ENCODE measurements at places on chromosomes 3 and 15. TPM values are rescaled to one million over a fixed set of nuclear protein-coding genes. Genes with fewer than 3 reads are reported as not detected.

The RBMS3 gene
- 48.1 TPM for total RNA-seq

The TXNRD3 gene
- 17.0 TPM for total RNA-seq

The TF gene
- 30.2 TPM for total RNA-seq

The HACD3 gene
- total RNA-seq, result 77.9 TPM

DNA sequence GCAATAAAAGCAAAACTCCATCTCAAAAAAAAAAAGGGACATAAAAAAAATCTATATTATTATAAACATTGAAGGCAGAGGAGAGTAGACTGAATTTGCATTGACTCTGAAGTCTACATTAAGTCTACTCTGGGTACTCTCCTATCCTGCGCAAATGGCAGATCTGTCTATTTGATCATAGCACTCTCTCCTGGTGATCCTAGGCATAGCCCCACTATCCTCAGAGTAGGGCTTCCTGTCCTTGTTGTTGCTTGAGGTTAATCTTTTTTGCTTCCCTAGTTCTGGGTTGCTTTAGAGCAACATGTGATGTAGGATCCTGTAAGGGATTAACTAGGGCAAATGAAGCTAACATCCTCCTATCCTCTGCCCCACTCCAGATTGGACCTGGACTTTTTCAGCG lies 82.1 kb upstream of the LRRFIP2 start:
- H3K36me3 ChIP-seq, result peaks cover 8% of the 10 kb centered on the region
- no peaks in the 10 kb centered on the region for H3K27me3 ChIP-seq
- H3K27ac ChIP-seq, result no peak overlapping the region
- no peaks in the 10 kb centered on the region for H3K4me1 ChIP-seq

- no peak overlapping the region for H3K27ac ChIP-seq
- H3K36me3 ChIP-seq, result no peaks in the 10 kb centered on the region
Observed at GRCh38 chr15:93253681-93254080, 164.7 kb upstream of the RGMA start.

DNA sequence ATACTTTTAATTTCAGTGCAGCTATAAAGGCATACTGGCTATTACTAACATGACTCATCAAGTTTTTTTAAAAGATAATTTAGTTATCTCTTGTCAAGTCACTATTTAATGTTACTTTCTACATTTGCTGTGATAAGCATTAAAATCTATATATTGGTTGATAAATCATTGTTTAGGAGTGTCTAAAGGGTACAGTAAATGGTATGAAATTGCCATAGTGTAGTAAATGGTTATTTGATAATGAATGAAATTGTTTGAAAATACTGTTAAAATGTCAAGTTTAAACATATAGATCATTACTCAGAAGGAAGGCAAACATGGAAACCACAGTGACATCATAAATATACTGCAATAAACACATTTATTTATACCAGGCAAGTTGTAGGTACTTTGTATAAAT lies 13.2 kb upstream of the BNIP2 start:
- no peak overlapping the region for H3K27ac ChIP-seq
- DNase-seq, result no peak
- H3K27me3 ChIP-seq, result no peaks in the 10 kb centered on the region
- H3K4me1 ChIP-seq, result no peaks in the 10 kb centered on the region
- H3K36me3 ChIP-seq, result no peaks in the 10 kb centered on the region

- H3K36me3 ChIP-seq, result peaks cover 25% of the 10 kb centered on the region
- no peak overlapping the region for H3K27ac ChIP-seq
- H3K4me3 ChIP-seq, result no peak overlapping the region
- no peak for DNase-seq
- no peaks in the 10 kb centered on the region for H3K27me3 ChIP-seq
- H3K4me1 ChIP-seq, result no peaks in the 10 kb centered on the region
Observed at GRCh38 chr3:53740956-53741355, 105.3 kb downstream of the CHDH start.

GRCh38 chr3:104412608-104413580 lies 953.8 kb upstream of the ALCAM start:
- no peaks in the 10 kb centered on the region for H3K36me3 ChIP-seq
- no peak overlapping the region for H3K27ac ChIP-seq
- DNase-seq, result no peak
- H3K27me3 ChIP-seq, result no peaks in the 10 kb centered on the region
- H3K4me3 ChIP-seq, result no peak overlapping the region

The SLC6A6 gene
- 63.0 TPM for total RNA-seq

The TTLL13 gene
- 1.4 TPM for total RNA-seq

DNA sequence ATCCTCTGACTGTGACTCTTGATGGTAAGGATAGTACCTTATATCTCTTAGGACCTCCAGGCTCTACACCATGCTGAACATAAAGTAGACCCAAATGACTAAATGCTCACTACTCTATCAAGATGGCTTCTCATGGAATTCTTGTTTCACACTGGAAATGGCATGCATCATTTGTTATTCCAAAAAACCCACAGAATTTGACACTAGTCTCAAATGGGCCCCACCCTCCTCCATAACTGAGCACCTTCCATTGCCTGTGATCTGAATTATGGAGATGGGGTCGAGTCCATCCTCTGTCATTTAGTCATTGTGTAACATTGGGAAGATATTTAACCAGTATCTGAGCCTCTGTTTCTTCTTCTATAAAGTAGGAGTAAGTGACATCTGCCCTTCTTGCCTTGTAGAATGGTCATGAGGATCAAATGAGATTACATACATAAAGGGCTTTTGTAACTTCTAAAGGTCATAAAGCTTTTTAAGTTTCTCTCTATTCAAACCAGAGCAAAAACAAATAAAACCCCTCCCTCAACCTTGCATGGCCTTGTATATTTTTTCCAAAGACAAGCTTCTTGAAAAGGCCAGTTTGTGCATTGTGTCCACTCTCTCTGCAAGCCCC lies 57.0 kb upstream of the PTX3 start:
- no peaks in the 10 kb centered on the region for H3K4me1 ChIP-seq
- H3K27me3 ChIP-seq, result no peaks in the 10 kb centered on the region
- DNase-seq, result no peak

The LRRK1 gene
- total RNA-seq, result 22.9 TPM

The GOLGA6B gene
- not detected for total RNA-seq

- H3K4me3 ChIP-seq, result no peak overlapping the region
- no peak overlapping the region for H3K27ac ChIP-seq
- no peaks in the 10 kb centered on the region for H3K36me3 ChIP-seq
- no peaks in the 10 kb centered on the region for H3K4me1 ChIP-seq
- no peaks in the 10 kb centered on the region for H3K27me3 ChIP-seq
Observed at GRCh38 chr15:47959617-47960413, 161.0 kb upstream of the SLC24A5 start.

- H3K4me3 ChIP-seq, result no peak overlapping the region
- no peak for DNase-seq
- H3K4me1 ChIP-seq, result no peaks in the 10 kb centered on the region
- no peak overlapping the region for H3K27ac ChIP-seq
- no peaks in the 10 kb centered on the region for H3K27me3 ChIP-seq
Observed at GRCh38 chr3:3447641-3448040, 268.1 kb upstream of the CRBN start.

GRCh38 chr3:12372741-12373280 lies 83.9 kb downstream of the PPARG start:
- no peaks in the 10 kb centered on the region for H3K36me3 ChIP-seq
- H3K4me1 ChIP-seq, result no peaks in the 10 kb centered on the region
- H3K27me3 ChIP-seq, result no peaks in the 10 kb centered on the region
- DNase-seq, result no peak
- H3K27ac ChIP-seq, result no peak overlapping the region

DNA sequence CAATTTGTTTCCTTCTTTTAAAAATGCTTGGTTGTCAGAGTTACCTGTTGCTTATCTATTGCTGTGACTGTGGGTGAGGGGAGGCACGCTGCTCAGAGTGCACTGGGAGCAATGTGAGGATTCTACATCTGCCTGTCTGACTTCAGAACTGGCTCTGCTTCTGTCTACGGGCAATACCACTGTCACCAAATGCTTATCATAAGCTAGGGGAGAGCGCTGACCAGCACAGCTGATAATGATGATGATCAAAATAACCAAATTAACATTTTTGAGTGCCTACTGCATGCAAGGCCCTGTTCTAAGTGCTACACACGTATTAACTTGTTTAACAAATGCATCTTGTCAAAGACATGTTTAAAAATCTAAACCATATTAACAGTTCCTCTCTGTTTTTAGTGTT lies 79.2 kb upstream of the TPRG1 start:
- H3K27ac ChIP-seq, result no peak overlapping the region
- no peaks in the 10 kb centered on the region for H3K27me3 ChIP-seq
- no peaks in the 10 kb centered on the region for H3K36me3 ChIP-seq
- no peaks in the 10 kb centered on the region for H3K4me1 ChIP-seq
- H3K4me3 ChIP-seq, result no peak overlapping the region

The SCN11A gene
- total RNA-seq, result 0.12 TPM

DNA sequence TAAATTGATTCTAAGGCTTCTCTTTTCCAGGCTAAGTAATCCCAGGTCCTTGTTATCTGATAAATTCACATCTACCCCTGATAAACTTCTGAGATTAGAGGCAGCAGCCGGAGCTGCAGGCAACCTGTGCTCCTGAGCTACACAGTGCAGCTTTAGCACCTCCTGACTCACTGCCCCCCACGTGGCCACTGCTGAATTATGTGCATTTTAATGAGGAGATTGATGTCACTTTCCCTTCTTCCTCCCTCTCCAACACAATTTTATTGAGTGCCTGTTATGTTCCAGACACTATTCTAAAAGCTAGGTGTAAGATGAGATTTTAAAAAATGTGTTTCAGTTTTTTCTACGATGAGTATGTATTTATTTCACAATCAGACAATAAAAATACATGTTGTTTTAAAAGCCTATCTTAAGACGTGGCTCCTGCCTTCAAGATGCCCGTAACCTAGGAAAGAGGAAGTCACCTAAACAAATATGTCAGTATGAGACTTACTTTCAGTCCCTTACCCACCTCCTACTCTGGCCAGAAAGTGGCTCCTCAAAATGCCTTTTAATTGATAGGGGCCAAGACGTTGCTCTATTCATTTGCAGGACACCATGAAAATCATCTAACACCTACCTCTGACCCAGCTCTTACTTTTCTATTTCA lies 161.5 kb upstream of the PFN2 start:
- peaks cover 8% of the 10 kb centered on the region for H3K4me1 ChIP-seq
- no peak overlapping the region for H3K4me3 ChIP-seq
- DNase-seq, result no peak
- H3K36me3 ChIP-seq, result no peaks in the 10 kb centered on the region

DNA sequence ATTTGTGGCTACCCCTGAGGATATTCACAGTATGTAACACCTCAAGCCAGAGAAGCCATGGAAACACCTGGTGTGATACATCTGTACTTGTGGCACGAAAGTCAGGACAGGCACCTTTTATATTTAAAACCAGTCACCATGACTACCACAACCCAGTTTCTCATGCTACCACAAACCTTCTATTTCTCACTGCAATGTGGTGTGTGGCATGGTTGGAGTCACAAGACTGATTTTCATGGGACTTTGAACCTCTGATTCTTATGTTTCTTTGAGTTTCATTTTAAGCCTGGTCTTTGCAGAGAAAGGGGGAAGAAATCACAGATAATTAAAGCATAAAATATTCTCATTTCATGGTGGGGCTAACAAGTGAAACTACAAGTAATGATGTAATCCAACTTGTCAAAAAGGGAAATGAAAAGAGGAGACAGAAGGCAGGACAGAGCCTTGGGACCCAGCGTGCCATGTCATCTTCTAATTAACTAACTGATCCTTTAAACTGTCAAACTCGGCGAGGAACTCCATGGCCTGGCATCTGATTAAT lies 175.9 kb downstream of the PDZRN3 start:
- no peak overlapping the region for H3K27ac ChIP-seq
- no peak for DNase-seq
- H3K4me1 ChIP-seq, result peaks cover 15% of the 10 kb centered on the region
- H3K4me3 ChIP-seq, result no peak overlapping the region
- H3K27me3 ChIP-seq, result no peaks in the 10 kb centered on the region
